ENCODE measurements at places on chromosomes 1 and 21.

- no peak for DNase-seq
These were observed 3.1 kb downstream of the PLCH2 start for GRCh38 chr1:2479186-2479585.

GRCh38 chr1:3061566-3061965 lies 7.4 kb upstream of the PRDM16 start:
- DNase-seq, result no peak

DNA sequence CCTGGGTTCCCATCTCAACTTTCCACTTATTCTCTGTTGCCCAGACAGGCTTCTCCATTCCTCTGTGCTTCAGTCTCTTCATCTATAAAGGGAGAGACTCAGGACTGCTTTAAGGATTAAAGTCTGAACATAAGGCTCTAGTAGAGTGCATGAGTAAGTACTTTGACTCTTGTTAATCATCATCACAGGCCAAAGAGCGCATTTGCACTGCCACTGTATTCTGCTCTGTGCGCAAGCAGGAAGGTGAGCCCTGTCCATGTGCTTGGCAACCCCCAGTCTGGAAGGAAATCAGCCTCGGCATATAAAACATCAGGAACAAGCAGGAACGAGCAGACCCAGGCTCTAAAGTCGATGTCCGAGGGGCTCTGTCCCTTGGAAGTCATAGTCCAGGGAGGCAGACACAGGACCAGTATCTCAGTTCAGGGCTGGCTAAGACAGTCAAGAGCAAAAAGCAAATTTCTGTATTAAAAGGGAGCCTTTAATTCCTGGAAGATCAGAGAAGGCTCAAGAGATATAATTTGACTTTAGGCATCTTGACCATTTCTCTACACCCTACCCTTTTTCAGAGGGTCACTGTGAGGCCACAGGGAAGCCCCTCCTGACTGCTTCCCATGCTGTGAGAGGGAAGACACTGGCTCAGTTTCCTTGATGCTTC lies 131.2 kb downstream of the TRABD2B start:
- DNase-seq, result no peak

DNA sequence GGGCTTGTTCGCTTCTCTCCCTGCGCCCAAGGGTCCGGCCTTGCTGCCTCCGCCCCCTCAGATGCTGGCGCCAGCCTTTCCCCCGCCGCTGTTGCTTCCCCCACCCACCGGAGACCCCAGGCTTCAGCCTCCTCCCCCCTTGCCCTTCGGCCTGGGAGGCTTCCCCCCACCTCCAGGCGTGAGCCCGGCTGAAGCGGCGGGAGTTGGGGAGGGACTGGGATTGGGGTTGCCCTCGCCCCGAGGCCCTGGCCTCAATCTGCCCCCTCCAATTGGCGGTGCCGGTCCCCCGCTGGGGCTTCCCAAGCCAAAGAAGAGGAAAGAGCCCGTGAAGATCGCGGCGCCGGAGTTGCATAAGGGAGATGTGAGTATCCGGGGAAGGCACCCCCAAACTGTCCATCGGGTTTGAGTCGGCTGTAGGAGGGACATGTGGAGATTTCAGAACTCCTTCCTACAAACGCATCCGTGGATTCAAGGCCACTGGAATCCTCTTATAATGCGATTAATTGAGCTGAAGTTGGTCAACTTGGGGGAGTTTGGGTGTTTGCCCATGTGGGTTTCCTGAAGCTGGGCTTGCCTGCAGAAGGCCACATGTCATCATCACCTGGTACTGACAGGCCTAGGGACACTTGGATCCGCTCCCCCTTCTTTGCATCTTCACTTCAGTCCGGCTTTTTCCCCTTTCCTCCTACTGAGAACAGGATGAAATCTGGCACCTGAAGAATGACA lies 707 bp downstream of the PRCC start:
- DNase-seq, result peak; percentile 21

- no peak for DNase-seq
These were observed at the start of gene GNG12 for GRCh38 chr1:67832737-67833601. Gene GNG12 (minus strand): TSS chr1:67833467. CDS start chr1:67707686, 125,781 bp downstream.

DNA sequence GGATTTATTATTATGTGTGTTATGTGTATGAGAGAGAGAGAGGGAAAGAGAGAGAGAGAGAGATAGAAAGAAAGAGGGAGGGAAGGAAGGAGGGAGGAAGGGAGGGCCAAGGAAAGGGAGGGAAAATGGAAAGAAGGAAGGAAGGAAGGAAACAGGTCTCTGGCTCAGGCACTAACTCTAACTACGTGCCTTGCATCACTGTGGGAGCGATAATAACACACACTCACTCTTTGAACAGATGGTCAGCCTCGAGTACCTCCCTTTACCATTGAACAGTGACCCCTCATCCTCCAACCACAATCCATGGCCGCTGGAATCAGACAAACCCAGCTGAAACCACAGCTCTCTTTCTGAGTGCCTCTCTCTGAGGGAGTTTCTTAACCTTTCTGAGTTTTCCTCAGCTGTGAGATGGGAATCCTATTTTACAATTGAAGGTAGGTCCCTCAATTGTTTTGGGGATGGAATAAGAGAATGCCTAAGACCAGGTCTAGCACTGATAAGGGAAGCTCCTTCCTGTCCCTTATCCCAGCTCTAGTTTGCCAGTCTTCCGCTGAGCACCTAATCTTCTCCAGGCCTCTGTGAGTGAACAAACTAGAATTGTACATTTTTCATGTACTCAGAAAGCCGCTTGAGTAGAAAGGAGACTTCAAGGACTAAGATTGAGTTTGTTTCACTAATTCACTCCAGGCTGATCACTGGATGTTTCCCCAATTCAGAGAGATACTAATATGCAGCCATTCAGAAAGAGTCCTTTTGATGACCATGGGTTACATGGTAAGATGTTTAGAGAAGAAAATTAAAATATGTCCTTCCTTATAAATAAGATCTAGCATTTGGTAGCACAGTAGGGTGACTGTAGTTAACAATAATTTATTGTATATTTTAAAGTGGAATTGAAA lies 62.8 kb downstream of the IRF2BP2 start:
- no peak for DNase-seq

- no peak for DNase-seq
These were observed 80.7 kb downstream of the NDUFS5 start for GRCh38 chr1:39106801-39107327.

DNA sequence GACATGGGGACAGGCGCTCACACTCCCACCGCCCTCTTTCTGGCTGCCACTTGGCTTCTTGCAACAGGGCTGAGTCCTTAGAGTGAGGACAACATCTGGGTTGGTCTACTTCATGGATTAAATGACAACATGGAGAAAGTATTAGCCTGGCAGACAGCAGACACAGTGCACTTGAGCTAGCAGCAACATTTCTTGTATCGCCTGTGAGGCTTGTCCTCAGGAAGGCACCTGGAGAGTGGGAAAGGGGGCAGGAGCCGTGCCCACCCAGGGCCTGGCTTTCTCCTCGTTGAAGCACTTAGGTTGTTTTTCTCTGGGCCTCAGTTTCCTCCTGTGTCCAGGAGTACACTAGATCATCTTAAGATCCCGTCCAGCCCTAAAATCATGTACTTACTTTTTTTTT lies 3.7 kb downstream of the ELF3 start:
- DNase-seq, result no peak

GRCh38 chr1:165877940-165878556 lies 50.6 kb downstream of the UCK2 start:
- no peak for DNase-seq

GRCh38 chr1:201894343-201895119 lies 5.8 kb downstream of the SHISA4 start:
- no peak for DNase-seq

DNA sequence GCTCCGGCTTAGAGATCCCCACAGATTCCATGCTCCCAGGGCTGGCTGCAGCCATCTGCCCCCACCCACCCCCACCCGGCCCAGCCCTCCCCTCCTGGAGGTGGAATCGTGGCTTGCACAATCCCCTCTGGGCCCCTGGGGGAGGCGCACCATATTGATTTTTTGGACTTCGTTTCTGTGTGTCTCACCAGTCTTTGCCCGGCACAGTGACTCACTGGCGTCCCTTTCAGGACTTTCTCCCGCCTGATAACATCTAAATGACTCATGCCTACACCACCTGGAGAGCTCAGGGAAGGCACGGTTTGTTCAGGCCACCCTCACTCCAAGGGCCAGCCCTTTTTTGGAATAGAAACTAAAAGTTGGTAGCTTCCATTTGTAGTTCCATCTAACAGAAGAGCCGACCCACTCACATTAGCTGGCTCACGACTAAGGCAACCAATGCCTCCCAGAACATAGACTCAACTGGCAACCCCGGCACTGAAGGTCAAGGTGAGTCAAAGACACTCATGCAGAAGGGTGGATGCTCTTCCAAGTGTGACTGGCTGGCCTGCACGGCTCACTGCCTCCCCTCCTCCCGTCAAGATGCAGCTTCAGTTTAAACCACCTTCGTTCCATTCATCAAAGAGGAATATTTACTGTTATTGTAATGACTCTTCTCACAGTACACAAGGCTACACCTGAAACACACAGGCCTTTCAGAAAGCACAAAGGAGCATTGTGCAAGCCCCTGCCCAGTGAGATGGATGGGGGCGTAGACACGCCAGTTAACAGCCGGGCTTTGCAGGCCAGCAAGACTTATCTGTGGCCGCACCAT lies 18.1 kb upstream of the ETS2 start:
- DNase-seq, result no peak

GRCh38 chr1:194114288-194114687 lies 927.9 kb upstream of the B3GALT2 start:
- no peak for DNase-seq

DNA sequence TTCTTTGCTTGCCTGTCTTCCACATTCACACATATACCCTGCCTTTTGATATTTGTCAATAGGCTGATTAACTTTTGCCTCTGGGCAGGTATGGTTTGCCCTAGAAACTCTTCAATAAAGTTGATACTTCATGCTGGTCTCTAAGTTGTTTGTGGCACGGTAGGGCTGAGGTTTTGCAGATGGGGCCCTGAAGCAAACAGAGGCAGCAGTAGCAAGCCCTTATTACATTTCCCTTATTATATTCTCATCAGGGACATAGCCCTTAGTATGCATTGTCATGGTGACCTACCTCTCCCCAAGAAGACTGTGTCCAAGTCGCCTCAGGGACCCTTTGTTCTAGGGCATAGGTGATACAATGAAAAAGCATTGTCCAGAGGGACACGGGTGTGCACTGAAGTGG lies at the start of gene OR6P1:
Gene OR6P1 (minus strand): TSS at position 101 of the 400 bp plus-strand sequence. CDS start 6,976 bp downstream, outside the sequence.
- no peak for DNase-seq

DNA sequence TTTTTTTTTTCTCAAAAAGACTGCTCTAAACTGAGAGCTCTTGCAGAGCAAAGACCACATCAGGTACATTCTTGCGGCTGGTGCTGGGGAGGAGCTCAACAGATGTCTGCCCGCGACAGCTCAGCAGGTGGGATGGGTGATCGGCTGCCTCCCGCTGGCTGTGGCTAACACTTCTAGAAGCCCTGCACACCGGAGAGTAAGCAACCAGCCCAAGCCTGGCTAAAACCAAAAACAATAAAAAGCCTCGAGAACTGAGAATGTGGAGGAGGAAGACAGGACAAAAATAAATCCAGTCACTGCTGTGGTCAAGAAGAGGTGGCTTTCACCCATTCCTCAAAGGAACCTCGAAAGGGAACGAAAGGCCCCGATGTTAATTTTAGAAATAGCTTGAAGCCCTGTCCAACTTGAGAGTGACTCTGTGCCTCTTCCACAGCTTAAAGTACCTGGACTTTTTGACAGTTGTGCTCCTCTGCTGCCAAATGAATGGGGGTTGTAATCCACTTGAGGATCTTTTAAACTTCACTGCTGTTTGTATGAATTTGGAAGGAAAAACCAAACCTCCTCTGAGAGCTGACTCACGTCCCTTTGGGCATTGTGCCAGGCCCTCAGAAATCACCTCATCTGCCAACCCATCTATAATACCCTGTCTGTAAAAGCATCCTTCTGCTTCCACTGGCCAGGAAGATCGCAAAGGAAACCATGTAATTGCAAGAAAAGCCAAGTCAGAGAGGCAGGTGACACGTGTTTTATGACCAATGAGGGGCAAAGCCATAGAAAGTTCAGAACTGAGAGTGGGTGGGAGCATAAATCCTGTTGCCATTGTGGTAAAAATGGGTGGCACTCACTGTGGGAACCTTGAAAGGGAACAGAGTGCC lies 78.6 kb downstream of the KCNN3 start:
- peak; percentile 75 for DNase-seq
